H1 (cell line): ENCODE measurements at places on chromosomes 7 and 10. TPM values are rescaled to one million over a fixed set of nuclear protein-coding genes. Genes with fewer than 3 reads are reported as not detected.

DNA sequence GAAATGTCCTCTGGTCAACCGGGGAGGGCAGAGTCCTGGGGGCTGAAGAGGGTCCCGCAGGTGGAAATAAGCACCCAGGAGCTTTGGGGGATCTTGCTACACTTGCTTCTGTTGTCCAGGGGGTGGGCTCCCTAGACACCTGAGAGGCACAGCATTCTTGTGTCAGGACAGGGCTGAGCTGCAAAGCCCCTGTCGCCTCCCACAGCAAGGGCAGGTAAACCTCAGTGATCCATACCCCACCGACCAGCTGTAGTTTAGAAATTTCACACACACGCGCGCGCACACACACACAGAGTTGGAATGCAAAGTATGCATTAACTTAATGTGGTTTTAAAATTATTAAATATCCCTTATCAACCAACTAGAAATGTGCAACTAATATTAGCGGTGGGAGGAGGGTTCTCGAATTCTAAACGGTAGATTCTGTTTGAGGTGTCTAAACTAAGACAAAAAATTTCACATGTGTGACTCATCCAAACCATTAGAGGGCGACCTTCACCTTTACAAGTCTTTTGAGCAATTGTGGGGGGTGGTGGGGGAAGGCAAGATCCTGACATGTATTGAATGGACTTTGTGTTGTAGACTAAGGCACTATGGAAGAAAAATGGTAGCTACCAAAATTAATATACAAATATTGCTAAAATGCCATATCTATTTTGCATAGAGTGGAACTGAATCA is 34.3 kb upstream of the PTF1A start:
- no peak overlapping the region for H3K27ac ChIP-seq
- DNase-seq, result no peak
- H3K4me3 ChIP-seq, result no peak overlapping the region
- peaks cover 8% of the 10 kb centered on the region; the same call in 1 of the 2 replicates for H3K27me3 ChIP-seq
- H3K4me1 ChIP-seq, result peaks cover 2% of the 10 kb centered on the region; the same call in 1 of the 2 replicates
- no peaks in the 10 kb centered on the region for H3K36me3 ChIP-seq

- no peaks in the 10 kb centered on the region for H3K27me3 ChIP-seq
- no peak for DNase-seq
- peak overlapping the region; percentile 67 for H3K27ac ChIP-seq
- peak overlapping the region; percentile 92 for H3K4me3 ChIP-seq
Observed at GRCh38 chr10:99731306-99732032, 458 bp downstream of the COX15 start.

GRCh38 chr7:112254156-112254555 is 47.7 kb downstream of the ZNF277 start:
- H3K27ac ChIP-seq, result no peak overlapping the region
- DNase-seq, result no peak
- no peaks in the 10 kb centered on the region for H3K36me3 ChIP-seq
- peaks cover 16% of the 10 kb centered on the region for H3K27me3 ChIP-seq
- H3K4me3 ChIP-seq, result no peak overlapping the region

GRCh38 chr10:31528831-31529230 is 209.8 kb downstream of the ZEB1 start:
- H3K4me3 ChIP-seq, result no peak overlapping the region
- no peaks in the 10 kb centered on the region for H3K27me3 ChIP-seq
- H3K4me1 ChIP-seq, result no peaks in the 10 kb centered on the region
- no peak overlapping the region for H3K27ac ChIP-seq
- H3K36me3 ChIP-seq, result no peaks in the 10 kb centered on the region
- no peak for DNase-seq

- no peaks in the 10 kb centered on the region for H3K4me1 ChIP-seq
- DNase-seq, result peak; percentile 47
- H3K4me3 ChIP-seq, result no peak overlapping the region
- no peaks in the 10 kb centered on the region; the same call in 1 of the 2 replicates for H3K27me3 ChIP-seq
Observed at GRCh38 chr10:79381804-79382221, 34.5 kb downstream of the PPIF start.

- H3K4me1 ChIP-seq, result no peaks in the 10 kb centered on the region
- DNase-seq, result no peak
- H3K36me3 ChIP-seq, result no peaks in the 10 kb centered on the region
- no peaks in the 10 kb centered on the region for H3K27me3 ChIP-seq
Observed at GRCh38 chr7:121137580-121137979, 149.1 kb downstream of the CPED1 start.

DNA sequence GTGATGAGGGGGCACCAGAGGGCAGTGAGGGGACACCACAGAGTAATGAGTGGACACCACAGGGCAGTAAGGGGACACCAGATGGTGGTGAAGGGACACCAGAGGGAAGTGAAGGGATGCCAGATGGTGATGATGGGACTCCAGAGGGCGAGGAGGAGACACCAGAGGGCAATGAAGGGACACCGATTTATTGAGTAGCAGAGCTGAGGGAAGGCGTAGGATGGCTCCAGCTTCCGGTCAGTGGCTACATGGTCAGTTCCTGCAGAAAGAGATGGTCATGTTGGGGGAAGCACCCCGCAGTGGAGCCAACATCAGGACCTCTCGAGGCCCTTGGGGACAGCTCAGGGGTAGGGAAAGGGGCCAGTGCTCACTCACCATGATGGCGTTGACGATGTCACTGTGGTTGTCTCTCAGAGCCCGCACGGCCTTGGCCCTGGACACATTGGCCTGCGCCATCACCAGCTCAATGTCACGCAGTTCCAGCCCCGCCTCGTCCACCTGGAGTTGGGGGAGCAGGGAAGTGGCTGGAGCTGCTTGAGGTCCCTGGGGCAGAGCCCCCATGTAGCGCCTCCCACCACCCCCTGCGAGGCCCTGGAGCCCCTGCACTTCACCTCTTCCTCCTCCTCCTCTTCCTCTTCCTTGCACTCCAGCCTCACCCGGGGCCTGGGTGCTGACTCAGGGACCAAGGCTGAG is 8.4 kb downstream of the NACAD start:
- no peaks in the 10 kb centered on the region for H3K27me3 ChIP-seq
- H3K27ac ChIP-seq, result no peak overlapping the region
- no peaks in the 10 kb centered on the region for H3K36me3 ChIP-seq
- H3K4me3 ChIP-seq, result no peak overlapping the region

SRI gene
- total RNA-seq, result 168 and 170 TPM in 2 replicates

SPDYE2B gene
- total RNA-seq, result not detected in 2 replicates

NYAP1 gene
- 4.5 and 4.6 TPM in 2 replicates for total RNA-seq

GLI3 gene
- total RNA-seq, result 31.1 and 35.4 TPM in 2 replicates
